ENCODE measurements at places on chromosomes 16 and 17.

DNA sequence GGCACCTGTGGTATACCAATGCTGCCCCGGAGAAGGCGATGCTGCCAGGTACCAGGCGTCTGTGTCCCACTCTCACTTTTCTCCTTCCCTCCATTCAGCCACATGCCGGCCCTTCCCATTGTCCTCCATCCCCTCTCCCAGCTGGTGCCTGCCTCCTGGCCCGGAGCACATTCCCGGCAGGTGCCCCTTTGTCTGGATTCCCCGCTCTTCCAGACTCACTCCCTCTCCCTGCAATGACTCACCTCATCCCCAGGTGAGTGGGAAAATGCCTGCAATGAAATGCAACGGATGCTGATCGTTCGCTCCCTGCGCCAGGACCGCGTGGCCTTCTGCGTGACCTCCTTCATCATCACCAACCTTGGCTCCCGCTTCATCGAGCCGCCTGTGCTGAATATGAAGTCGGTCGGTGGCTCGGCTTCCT is 10.4 kb upstream of the KDM6B start:
- DNase-seq: no peak

- no peak for DNase-seq
These were observed 1.2 kb downstream of the AP2B1 start for GRCh38 chr17:35588196-35588920.

DNA sequence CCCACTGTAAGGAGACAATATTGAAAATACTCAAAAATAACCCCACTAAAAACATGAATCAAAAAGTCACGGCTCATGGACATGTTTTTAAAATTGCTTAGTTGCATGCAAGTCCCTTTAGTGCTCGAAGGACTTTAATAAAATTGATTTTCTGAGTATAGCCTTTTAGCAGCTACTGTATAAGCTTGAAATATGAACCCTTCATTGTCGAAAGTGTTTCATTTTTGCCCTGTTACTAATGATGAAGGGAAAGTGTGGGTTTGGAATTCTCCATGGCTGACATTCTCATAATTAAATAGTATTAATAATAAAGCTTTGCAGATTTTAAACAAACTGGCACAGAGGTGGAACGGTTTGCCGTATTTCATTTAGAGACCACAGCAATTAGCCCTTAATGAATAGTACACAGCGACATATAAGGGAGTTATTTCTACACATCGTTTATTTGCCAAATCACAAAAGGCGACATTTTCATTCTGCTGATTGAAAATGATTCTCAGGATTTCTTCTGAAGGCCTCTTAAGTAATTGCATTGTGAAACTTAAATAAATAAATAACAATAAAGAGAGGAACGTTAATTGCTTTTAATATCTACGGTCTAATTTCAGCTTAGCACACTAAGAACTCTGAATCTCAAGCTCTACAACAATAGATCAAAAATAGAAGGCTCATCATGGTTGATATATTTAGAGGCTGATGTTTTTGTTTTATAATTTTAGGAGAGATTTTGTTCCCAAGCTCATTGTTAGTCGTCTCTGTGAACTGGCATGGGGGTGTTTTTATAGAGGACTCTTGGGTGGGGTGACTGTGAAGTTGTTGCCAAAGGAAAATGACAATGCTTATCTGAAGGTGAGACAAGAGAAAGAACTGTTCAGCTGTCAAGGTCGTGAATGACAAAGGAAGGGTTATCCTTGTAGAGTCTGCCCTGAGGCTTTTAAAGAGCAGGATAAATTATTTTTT is 60.6 kb downstream of the IRX6 start:
- no peak for DNase-seq

- DNase-seq: no peak
These were observed 12.3 kb downstream of the TRPV1 start for GRCh38 chr17:3596804-3597464.

DNA sequence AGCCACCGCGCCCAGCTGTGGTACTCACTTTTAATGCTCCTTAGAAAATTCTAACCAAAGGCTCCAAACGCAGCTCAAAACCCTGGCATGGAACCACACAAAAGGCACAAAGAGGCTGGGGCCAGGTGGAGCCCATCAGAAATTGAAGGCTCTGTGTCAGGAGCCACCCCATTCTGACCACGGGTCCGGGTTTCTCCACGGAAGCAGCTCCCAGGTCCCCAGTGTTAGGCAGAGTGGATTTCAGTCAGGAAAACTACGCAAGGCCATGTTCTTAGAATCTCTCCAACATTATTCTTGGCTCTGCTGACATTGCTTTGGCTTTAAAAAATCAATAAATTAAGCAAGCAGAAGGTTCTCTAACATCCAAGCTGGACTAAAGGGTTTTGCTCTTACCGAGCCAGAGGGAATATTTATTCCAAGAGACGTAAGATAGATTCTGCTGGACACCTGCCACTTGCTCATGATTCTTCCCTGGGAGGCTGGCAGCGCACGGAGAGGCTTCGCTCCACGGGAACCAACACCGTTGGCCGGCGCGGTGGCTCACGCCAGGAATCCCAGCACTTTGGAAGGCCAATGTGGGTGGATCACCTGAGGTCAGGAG is 93.5 kb downstream of the NXN start:
- no peak for DNase-seq

- no peak for DNase-seq
These were observed 65.2 kb downstream of the CYTH1 start for GRCh38 chr17:78716814-78717393.

DNA sequence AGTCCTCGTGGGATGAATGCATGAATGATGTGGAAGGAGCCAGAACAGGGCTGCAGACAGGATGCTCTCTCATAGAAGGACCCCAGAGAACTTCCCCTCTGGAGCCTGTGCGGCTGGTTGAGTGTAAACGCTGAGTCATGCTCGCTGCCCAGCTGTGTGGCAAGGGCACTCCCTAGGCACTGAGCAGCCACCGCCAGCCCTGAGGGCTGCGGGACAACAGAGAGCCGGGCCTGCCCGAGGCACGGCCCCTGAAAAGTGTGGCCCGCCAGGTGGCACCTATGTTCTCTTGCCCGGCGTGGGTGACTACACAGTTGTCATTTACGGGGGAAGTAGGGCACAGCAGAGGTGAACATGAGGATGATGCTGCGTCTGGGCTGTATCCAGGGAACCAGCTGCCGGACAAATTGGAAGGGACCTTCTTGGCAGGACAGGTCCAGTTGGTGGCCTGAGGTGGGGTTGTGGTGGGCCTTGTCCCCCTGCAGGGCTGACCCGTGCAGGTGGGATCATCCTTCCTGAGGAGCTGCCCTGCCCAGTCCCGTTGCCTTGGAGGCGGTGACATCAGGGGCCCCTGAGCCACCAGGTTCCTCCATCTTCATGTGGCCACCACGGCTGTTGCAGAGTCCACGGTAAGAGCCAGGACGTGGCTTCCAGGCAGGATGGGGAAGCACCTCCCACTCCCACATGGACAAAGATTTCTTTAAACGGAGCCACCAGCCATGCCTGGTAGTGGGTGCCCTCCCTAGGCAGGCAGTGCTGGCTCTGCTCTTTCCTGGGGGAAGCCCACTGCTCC is 94.8 kb upstream of the CBX4 start:
- no peak for DNase-seq

GRCh38 chr17:27460196-27460725 is 4.0 kb downstream of the KSR1 start:
- DNase-seq: no peak

GRCh38 chr16:29673501-29673900 is 5.5 kb upstream of the QPRT start:
- DNase-seq: no peak

DNA sequence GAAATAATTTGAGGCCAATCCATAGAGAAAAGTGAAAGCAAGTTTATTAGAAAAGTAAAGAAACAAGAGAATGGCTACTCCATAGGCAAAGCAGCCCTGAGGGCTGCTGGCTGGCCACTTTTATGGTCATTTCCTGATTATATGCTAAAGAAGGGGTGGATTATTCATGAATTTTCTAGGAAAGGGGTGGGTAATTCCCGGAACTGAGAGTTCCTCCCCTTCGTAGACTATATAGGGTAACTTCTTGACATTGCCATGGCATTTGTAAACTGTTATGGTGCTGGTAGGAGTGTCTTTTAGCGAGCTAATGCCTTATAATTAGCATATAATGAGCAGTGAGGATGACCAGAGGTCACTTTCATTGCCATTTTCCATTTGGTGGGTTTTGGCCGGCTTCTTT is 4.4 kb downstream of the DHRS7B start:
- no peak for DNase-seq

- DNase-seq: no peak
These were observed at the start of gene CASKIN1 for GRCh38 chr16:2196162-2196980. Gene CASKIN1, minus strand, starts transcription at chr16:2196605. Its CDS starts 173 bp downstream, at chr16:2196432.

DNA sequence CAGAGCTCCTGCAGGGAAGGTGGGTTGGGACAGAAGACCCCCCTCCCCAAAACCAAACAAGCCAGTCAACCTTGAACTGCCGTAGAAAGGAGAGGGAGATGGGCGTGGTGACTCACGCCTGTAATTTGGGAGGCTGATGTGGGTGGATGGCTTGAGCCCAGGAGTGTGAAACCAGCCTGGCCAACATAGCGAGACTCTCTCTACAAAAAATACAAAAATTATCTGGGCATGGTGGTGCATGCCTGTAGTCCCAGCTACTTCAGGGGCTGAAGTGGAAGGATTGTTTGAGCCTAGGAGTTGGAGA is 42.1 kb downstream of the NT5M start:
- no peak for DNase-seq
